ENCODE measurements at places on chromosomes 11 and 22.

DNA sequence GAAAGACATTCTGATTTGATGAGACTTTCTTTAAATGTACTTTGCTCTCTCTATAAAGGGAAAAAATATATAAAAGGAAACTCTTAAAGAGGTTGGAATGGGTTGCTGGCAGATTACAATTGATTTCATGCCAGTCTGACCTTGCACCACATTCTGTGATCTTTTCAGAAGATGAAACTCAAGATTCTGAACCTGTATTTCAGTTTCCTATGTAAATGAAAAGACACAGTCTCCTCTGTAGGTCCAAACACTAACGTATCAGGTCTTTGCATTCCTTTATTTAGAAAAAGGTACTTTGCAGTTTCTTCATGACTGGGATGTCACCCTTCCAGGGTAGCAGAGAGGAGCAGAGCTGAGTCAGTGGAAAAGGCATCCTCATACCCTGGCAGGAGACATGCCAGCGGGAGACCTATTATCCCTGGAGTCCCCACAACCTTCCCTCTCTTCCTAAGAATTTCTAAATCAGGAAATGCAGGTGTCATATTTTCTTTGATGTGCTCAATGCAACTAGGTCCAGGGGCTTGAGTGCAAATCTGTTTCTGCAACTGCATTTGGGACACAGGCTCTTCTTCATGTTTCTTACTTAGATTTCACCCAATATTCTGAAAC, 282.6 kb downstream of the CADM1 start:
- DNase-seq, result no peak

GRCh38 chr11:10653261-10653660, 40.3 kb downstream of the IRAG1 start:
- DNase-seq, result no peak

- DNase-seq, result no peak
These were observed 2.0 kb downstream of the DSCAML1 start for GRCh38 chr11:117794772-117795629.

DNA sequence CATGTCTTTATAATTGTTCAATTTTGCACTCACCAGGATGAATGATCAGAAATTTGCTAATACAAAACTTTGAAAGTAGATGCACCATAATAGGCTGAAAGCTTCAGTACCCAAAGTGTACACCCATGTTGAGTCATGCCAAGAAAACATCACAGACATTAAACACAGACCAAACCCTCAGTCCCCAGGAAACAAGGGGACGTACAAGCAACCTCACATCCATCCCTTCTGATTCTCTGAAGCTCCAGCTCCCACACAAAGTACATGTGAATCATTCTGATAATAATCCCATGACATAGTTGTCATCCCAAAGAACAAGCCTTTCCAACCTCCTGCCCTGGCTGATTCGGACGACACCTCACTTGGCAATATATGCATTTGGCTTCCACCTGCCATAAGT, 183.8 kb downstream of the SNX19 start:
- no peak for DNase-seq
